ENCODE measurements at places on chromosomes 5 and 9.

DNA sequence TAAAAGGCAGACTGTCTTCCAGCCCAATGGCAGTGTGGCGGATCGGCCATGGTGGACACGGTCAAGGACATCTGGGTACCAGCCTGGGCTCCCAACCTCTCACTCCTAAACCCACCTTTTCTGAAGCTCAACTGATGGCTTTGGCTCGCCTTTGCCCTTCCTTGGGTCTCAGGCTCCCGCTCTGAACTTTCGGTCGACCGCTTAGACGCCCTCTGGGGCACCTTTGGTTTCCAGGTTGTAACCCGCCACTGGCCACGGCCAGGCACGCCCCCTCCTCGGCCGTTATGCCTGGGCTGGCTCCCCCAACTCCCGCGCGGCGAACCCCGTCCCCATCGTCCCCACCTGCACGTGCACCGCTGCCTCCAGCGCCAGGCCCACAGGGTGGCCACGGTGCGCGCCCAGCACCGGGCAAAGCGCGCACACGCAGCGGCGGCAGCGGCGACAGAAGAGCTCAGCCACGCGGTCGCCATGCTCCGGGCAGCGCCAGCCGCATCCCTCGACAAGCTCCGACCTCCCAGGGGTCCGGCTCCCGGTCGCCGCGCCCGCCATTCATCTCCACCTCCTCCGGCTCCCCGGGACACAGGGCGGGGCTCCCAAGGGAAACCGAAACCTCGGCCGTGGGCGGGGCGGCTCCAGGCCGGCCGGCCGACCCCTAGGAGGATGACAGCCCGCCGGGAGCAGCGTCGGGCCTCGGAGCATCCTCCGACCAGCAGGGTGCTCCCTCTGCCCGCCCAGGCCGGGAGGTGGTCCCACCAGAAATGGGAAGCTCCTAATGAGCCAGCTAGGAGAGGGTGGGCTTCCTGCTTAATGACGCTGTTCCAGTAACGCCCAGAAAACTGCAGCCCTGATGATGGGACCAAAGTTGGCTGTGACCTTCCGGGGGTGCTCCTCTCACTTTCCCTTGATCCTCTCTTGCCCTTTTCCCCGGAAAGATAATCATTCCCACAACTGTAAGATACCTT is at the start of gene TRIM14:
TSS of gene TRIM14 (minus strand) at position 583 of the 962 bp plus-strand sequence. CDS start at position 549, 34 bp downstream.
- peak; percentile 36 for DNase-seq

GRCh38 chr9:26375448-26375847 is 517.2 kb downstream of the CAAP1 start:
- DNase-seq = no peak

DNA sequence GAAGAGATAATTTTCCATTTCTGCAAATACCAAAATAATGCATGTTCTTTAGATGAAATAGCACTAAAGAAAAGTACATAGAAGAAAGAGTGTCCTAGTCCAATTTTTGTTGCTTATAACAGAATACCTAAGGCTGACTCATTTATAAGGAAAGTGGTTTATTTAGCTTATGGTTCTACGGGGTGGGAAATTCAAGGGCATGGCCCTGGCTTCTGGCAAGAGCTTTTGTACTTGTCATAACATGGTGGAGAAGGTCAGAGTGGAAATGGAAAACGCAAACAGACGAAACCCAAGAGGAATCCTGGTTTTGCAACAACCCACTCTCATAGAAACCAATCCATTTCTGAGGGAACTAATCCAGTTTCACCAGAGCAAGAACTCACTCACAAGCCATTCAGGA is 283.7 kb downstream of the CSNK1G3 start:
- no peak for DNase-seq

DNA sequence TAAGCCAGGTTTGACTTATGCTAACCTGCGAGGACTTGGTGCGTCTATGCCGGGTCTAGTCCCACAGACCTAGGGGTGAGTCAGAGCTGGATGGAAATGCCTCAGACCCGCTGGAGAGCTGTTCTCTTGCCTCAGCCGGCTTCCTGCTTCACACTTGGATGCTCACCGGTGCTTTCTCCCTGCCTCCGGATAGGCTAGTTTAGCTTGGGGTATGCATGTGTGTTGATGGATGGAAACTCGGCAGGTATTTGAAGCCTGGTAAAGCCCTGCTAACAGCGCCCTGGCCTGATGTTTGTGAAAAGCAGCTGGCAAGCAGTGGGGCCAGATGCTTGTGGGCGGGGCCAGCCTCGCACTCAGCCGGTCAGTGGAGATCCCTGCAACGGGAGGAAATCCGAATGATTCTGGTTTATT is 29.3 kb downstream of the PRRC2B start:
- DNase-seq = no peak
